Pons (tissue), 1 donor: ENCODE measurements at places on chromosomes 3 and 15.
A peak's percentile ranks its signal among the peaks of the same experiment; 100 is the strongest.

GRCh38 chr3:140748903-140749302 is 71.0 kb downstream of the TRIM42 start:
- DNase-seq = peak; percentile 6

- DNase-seq = no peak
Measured at GRCh38 chr3:13543253-13543652, 5.7 kb upstream of the FBLN2 start.

DNA sequence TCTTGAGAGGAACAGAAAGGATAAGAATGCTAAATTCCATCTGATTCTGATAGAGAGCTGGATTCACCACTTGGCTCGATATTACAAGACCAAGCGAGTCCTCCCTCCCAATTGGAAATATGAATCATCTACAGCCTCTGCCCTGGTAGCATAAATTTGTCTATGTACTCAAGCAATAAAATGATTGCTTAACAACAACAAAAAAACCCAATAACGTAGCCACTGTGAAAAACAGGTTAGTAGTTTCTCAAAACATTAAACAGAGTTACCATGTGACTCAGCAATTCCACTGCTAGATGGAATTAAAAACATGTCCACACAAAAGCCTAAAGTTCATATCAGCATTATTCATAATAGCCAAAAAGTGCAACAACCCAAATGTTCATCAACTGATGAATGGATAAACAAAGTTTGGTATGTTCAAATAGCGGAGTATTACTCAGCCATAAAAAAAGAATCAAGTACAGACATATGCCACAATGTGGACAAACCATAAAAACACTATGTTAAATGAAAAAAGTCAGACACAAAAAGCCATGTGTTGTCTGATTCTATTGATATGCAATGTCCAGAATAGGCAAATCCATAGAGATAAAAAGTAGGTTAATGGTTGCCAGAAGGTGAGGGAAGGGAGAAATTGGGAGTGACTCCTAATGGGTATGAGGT is 16.8 kb downstream of the BCL2L10 start:
- DNase-seq = no peak

- DNase-seq = peak; percentile 70
Measured at GRCh38 chr3:71577011-71577410, 6.5 kb downstream of the FOXP1 start.

GRCh38 chr15:57092252-57092651 is 173.8 kb downstream of the TCF12 start:
- no peak for DNase-seq

- DNase-seq = peak; percentile 68
Measured at GRCh38 chr3:156978481-156978961, 152.4 kb downstream of the LEKR1 start.

- no peak for DNase-seq
Measured at GRCh38 chr15:23002920-23003319, 22.8 kb upstream of the CYFIP1 start.

GRCh38 chr3:56370991-56371775 is 97.1 kb downstream of the ERC2 start:
- peak; percentile 94 for DNase-seq

GRCh38 chr15:74203914-74204431 is 1.4 kb upstream of the STRA6 start:
- DNase-seq = no peak

DNA sequence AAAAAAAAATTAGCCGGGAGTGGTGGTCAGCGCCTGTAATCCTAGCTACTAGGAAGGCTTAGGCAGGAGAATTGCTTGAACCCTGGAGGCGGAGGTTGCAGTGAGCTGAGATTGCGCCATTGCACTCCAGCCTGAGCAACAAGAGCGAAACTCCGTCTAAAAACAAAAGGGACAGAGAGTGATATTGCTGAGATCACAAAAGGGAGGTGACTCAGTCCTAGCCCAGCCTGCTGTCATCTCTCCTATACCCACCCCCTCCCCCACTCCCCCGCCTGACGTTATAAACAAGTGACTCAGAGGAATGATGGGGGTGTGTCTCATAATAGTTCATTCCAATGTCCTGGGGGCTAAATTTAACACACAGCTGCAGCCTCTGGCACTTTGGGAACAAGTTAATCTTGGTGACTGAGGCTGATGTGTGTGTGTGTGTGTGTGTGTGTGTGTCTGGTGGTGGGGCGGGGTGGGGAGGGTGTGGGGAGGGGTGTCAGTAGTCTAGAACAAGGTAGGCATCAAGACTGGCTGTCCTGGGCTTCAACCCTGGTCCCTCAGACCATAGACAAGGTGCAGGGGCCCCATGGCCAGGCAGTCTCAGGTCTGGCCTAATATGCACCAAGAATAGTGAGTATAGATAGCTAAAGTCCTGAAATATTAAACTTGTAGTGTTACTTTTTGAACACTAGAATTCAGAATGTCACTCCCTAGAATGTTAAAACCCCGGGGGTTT is 1.3 kb upstream of the KLHL40 start:
- DNase-seq = peak; percentile 47

DNA sequence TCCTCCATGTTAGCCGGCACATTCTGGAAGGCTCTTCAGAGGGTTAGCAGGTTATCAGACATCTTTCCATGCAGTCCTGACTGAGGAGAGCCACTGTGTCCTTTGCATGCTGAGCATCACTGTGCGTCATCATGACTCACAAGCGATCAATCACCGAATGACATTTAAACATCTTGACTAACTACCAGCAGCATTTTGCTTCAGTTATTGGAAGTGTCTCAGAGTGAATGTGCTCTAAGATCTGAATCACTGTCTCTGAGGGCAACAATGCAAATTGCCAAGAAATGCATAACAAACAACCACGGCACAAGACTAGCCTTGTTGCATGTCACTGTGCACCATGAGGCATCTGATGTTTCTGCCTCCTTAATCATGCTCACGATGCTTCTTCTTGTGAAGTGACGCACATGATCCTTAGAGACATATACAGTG is 18.3 kb upstream of the ATP8B4 start:
- no peak for DNase-seq

DNA sequence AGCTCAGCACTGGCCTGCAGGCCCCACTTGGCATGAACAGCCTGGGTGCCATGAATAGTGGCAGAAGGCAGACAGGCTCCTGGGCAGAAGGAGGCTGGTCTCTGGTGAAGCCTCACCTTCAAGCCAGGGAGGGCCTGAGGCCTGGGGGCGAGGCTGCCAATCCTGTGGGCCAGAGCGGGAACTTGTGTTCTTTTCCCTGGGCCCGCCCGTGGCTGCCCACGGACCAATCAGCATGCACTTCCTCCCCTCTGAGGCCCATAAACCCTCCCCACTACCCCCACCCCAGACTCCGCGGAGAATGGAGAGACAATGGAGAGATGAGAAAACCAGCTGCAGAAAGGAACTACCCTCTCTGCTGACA is 283.8 kb upstream of the ROBO1 start:
- DNase-seq = no peak

DNA sequence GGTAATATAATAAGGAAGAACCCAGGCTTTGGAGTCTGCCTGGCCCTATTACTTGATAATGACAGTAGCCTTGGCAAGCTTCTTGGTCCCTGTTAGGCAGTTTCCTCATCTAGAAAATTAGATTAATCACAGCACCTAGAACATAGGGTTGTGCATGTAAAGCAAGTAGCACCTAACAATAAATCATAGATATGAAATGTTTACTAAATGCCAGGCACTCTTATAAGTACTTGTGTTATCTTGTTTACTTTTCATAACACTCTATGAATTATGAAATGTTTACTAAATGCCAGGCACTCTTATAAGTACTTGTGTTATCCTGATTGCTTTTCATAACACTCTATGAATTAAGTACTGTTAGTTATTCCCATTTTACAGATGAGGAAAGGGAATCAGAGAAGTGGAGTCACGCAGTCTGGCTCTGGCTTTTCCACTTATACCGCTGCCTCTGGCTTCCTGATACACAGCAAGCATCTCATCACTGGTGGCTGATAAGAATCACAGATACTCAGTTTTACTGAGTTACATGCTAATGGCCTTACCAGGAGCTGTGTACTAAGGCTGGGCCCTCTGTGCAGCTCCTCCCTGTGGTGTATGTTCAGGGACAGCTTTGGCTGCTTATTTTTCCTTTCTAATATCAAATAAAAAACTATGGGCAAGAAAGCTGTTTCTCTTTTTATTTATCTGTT is 123.4 kb downstream of the FEZF2 start:
- DNase-seq = no peak

GRCh38 chr3:4406746-4407568 is 60.1 kb downstream of the SUMF1 start:
- no peak for DNase-seq

DNA sequence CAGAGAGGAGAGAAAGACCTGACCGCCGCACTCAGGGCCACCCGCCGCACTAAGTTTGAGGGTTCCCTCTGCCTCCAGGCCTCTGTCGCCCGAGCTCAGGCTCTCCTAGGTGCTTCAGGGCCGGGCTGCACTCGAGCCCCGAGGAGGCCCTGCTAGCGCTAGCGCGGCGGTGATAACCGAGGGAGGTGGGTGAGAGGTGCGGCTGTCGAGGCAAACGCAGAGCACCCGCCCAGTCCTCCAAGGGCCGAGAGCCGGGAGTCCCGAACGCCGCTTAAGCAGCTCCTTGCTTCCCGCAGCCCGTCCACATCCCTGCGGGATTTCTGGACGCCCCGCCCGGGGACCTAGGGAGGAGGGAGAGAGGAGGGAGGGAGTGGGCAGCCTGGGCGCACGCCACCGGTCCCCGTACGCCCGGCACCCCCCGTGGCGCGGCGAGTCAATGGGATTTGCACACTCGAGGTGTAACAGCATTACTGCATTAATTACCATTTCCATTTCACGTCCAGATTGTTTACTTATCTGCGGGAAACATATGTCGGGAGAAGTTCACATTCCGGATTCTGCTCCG is 6.8 kb downstream of the SOX14 start:
- DNase-seq = no peak

DNA sequence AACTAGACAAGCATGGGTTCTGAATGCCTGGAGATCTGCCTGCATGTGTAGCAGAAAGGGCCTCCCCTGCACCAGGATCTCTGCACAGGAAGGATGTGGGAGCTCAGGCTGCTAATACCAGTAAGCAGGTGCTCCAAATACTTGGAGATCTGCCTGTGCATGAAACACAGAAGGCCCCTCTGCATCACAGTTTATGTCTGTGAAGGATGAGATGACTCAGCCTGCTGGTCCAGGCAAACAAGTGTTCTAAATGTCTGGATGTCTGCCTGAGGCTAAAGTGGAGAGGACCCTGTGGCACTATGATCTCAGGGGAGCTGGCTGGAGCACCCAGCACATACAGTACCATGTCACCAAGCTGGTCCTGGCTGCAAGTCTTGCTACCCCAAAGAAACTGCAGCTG is 678.8 kb downstream of the MCTP2 start:
- no peak for DNase-seq

DNA sequence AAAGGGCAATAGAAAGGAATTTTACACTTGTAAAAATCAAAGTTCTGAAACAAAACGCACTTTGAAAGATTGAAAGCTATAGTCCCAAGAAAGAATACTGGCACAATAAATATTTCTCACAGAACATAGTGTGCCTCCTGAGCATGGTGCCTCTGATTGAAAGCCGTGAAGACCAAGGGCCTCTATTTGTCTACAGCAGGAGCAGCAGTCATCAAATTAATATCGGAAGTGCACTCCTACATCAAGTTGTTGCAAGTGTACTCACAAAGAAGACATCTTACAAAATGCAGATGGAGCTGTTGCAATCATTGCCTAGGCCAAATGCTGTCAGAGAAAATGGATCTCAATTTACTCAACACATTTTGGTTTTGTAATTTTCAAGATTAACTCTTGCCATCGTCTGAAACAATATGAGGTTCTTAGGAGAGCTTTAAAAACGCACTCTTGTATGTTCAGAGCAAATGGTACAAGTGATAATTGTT is 9.2 kb upstream of the WDR49 start:
- no peak for DNase-seq

GRCh38 chr3:159200176-159200575 is 398.3 kb downstream of the MFSD1 start:
- no peak for DNase-seq

GRCh38 chr3:46093966-46094365 is 66.7 kb upstream of the XCR1 start:
- DNase-seq = no peak

DNA sequence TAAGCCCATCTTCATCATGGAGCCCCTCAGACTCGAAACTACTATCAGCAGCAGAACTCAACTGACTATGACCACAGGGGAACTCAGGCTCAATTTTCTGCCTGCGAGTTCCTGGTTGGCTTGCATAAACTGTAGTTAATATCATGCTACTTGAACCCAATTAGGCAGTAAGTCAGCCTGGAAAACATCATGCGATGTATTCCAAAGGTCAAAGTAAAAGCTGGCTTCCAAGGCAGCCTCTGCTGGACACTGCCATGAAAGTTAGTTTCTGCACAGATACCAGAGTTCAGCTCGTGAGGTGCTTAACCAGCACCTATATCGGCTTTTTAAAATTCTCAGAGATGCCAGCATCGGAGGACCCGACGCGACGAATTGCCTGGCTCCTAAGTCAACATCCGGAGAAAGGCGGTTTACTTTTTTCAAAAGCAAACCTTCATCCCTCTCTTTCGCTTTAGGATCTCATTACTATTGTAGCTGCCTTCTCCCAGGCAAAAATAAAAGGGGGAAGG is 3.8 kb downstream of the ANP32A start:
- DNase-seq = peak; percentile 58

DNA sequence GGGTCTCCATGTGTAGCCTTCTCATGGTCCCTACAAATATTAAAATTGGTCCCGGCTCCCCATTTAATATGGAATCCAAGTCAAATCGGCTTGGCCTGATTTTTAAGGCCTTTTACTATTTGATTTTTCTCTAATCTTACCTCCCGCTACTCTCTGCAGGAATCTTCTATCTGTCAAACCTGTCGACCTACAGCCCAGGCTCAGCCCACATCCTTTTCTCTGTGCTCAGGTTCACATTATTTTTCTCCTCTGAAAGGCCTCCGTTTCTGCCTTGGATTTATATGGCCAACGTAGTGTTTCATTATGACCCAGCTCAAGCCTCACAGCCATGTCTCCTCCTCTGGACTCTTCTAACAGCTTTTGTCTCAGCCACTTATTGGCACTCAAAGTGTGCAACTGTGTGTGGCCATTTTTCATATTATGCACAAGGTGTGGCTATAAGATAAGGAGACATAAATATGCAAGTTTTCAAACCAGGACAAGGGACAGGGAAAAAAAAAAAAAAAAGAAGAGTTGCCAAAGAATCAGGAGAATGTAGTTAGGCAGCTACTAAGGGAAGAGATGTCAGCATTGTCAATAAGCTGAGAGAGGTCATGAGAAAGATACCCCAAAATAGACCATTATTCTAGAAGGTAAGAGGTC is 2.1 kb upstream of the GLCE start:
- DNase-seq = no peak

DNA sequence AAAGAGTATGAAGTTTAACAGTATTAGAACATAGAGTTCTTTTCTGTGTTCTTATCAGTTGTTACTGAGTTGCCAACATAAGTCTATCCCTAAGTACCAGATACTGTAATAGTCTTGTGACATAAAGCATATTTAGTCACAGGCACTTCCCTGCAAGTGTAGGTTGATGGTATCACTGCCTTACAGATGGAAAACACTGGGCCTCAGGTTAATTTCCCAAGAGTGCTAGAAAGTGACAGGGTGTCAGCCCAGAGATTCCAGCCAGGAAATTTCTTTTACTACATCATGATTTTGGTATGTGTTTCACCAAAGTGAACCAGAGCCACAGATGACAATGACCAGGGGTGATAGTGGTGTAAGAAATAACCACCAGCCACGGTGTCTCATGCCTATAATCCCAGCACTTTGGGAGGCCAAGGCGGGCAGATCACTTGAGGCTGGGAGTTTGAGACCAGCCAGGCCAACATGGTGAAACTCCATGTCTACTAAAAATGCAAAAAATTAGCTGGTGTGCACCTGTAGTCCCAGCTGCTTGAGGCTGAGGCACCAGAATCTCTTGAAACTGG is 3.2 kb downstream of the EIF1B start:
- no peak for DNase-seq
